Right cardiac atrium (tissue), 5 donors: ENCODE measurements at places on chromosomes 5 and 9. TPM values are rescaled to one million over a fixed set of nuclear protein-coding genes. Genes with fewer than 3 reads are reported as not detected.

GRCh38 chr9:29174136-29174535 lies 1600.9 kb upstream of the C9orf72 start:
- DNase-seq = no peak

- no peak for DNase-seq
These were observed 457.1 kb downstream of the DTWD2 start for GRCh38 chr5:118531276-118531675.

The SHOC1 gene
- total RNA-seq = not detected

- DNase-seq = no peak
These were observed 902 bp downstream of the THG1L start for GRCh38 chr5:157732130-157732514.

DNA sequence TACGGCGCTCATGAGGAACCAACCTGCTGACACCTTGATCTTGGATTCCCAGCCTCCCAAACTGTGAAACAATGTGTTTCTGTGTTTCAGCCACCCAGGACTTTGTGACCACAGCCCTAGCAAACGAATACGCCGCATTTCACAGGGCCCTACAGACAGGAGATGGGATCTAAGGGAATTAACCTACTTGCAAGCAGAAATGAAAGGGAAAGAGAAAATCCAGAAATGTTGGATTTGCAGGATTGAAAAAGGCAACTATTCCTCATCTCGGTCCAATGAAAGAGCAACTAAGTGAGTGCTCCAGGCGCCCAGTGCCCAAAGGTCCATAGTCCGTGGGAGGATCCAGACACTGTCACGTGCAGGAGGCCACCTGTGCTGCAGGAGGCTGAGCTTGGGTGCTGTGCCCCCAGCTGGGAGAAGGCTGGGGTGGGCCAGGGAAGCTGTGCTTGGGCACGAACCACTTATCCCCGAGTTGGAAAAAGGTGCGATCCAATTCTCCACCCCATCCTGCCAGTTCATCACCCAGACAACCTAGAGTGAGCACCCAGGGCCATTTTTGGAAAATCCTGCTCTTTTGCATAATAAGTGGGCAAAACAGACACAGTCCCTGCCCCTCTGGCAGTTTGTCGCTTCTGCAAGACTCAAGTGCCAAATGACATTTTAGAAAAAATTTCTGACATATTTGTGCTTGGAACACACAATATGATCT lies 177.9 kb downstream of the C9orf50 start:
- DNase-seq = no peak

DNA sequence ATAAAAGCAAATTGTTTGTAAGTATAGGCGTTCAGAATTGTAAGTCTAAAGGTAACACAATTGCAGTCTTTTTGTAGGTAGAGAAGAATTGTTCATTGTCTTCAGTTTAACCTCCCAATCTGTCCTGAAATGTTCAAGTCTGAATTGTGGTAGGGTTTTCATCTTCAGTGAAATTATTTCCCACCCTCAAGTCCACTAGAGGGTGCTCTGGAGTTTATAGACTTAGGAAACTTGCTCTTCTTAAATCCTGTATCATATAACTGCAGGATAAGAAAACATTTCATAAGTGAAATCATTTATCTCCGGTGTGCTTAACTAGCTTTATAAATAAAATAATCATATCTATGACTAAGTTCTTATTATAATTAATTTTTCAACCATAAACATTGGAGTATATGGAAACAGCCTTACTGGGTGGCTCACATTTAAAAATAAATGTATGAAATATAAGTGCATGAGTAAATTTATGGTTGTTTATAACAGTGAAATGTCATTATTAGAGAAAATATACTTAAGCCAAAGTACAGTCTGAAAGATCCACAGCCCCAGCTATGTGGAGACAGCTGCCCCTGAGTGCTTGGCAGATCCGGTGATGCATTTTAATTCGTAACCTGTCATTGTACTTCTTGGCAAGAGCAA lies 182.4 kb upstream of the OTULINL start:
- DNase-seq = no peak

GRCh38 chr5:168480601-168481000 lies 5.7 kb upstream of the RARS1 start:
- DNase-seq = no peak

GRCh38 chr5:78447775-78448424 lies 87.5 kb downstream of the SCAMP1 start:
- DNase-seq = no peak

DNA sequence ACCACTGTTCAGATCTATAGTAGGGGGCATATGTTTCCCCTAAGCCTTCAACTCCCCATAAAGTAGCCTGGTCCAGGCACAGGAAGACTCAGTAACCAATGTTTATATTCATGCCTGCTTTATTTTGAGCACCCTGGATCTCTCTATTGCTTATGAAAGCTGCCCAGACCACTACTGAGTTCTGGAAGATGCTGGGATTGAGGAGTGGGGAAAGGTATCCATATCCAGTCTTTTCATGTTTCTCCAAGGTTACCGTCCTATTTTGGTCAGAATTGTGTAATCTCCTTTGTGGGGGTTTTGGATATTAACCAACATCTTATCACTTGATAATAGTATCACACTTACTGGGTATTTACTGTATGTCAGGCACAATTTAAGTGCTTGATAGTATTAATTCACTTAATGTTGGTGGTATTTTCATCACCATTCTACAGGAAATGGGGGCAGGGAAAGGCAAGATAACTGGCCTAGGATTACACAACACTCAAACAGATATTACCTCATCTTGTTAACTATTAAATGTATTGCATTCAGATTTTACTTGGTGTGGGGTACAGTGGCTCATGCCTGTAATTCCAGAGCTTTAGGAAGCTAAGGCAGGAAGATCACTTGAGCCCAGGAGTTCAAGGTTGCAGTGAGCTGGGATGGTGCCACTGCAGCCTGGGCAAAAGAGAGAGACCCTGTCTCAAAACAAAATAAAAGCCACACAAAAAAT lies 36.3 kb downstream of the RUSC2 start:
- DNase-seq = no peak

DNA sequence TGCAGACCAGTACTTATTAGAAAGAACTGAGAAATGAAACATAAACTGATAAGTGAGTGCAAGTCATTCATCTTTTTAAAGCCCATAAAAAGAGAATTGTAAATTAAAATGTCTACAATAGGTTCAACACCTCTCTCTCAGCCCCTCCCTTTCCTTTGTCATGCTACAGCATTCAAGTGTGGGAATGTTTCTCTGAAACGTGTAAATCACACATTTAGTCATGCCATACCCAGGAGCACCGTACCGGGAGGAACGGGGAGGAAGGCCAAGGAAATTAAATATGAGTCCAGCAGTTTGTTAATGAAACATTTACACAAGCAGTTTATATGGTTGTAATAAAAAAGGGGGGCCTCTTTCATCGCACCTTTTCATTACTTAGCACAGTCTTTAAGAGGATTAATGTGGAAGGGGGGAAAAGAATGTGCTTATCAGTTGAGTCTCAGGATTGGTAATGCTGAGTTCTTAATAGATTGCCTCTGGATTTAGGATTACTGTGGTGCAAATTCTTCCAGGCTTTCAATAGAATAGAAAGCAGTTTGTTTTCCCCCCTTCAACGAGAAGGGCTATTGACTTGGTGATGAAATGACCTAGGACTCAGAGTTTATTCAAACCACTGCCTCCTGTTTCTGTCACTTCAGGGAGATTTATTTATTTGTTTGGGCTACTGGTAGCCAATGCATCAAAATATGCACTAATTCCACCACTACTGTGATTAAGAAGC lies 176.0 kb upstream of the ZNF608 start:
- no peak for DNase-seq

DNA sequence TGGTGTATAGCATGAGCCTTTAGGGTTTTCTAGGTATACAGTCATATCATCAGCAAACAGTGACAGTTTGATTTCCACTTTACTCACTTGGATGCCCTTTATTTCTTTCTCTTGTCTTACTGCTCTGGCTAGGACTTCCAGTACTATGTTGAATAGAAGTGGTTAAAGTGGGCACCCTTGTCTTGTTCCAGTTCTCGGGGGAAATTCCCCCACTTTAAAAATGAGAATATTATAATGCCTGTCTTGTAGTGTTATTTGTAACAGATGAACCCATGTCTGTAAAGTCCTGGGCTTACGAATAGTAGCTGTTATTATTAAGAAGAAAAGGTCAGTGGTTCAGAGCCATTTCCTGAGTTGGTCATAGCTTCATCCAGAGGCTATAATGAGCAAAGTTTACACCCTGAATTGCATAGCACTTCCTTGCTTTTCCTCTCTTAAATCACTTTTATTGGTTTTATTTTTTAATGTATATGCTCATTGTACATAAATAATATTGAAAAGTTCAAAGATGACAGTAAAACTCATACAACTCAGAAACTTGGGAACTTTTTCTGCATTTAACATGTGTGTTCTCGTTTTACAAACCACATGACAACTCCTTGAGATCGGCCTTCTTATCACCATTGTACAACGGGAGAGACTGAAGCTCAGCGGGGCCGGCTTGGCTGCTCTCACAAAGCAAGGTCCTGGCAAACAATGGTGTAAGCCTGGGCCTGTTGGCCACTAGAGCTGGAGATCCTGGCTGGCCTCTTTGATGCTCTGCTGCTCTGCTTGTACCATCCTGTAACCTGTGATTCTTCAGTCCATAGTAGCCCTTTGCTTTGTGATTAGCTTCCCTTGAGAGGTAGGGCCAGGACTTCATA lies 85.2 kb downstream of the CYFIP2 start:
- no peak for DNase-seq

The PCDHA10 gene
- total RNA-seq = 0.06 TPM

The SMIM33 gene
- not detected for total RNA-seq

DNA sequence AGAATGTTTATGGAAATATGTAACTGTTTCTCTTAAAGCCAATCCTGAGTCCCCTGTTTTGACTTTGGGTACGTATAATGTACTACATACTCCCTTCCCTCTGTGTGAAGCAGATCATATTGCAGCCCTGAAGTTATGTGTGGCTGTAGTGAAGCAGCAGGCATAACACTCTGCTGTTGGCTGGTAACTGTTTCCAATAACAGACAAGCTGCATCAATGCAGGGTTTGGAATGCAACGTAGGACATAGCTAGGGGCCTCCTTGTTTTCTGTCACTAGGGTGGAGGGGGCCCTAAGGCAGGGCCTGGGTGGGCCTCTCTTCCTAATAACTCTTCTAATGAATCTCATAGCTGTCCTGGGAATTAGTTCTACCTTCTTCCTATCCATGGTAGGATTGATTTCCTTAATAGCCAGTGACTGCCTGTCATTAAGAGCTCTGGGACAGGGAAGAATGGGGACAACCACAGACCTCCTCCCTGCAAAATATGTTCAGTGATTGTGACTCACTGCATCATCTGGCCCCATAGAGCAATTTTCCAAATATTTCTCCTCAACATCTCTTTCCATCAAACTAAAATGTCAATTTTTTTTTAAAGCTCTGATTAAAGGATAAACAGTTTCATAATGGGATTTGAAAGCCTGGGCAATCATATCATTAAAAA lies 129.6 kb upstream of the HMHB1 start:
- DNase-seq = no peak

The ANKRD34B gene
- total RNA-seq = not detected

The DIMT1 gene
- 16.9 TPM for total RNA-seq

- DNase-seq = no peak
These were observed 27.0 kb upstream of the ZNF354B start for GRCh38 chr5:178832618-178833201.

The ELAVL2 gene
- total RNA-seq = not detected
